ENCODE measurements at places on chromosomes 13 and 19.

- no peak for DNase-seq
Measured at GRCh38 chr19:17454576-17455071, 6.1 kb downstream of the NXNL1 start.

GRCh38 chr13:32164622-32165268 lies 133.2 kb downstream of the FRY start:
- no peak for DNase-seq

DNA sequence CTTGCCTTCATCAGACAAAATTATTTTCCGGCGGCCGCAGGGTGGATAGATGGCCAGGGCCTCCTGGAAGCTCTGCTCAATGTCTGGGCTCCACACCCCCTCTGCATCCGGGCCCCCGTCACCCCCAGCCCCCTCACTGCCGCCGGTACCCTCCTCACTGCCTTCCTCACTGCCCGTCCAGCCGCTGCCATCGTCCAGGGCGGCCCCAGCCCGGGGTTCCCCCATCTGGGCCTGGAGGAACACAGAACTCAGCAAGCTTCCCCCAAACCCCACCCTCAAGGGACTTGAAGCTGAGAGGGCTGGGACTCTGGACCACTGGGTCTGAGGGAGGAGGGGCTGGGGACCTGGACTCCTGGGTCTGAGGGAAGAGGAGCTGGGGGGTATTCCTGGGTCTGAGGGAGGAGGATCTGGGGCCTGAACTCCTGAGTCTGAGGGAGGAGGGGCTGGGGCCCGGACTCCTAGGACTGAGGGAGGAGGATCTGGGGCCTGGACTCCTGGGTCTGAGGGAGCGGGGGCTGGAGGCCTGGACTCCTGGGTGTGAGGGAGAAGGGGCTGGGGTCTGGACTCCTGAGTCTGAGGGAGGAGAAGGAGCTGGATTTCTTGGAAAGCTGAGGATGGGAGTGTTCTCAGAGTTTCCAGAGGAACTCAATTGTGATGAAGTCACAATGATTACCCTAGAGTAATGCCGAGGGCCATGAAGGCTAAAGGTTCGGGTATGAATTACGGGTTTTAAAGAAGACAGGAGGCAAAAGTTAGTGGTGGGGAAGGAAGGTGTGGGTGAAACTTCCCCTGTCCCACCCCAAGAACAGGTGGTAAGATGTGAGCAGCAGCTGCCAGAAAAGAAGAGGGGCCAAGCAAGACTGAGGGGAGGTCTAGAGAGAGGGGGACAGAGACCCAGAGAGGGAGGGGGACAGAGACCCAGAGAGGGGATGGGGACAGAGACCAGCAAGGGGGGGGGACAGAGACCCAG lies 2.1 kb downstream of the TEAD2 start:
- no peak for DNase-seq

DNA sequence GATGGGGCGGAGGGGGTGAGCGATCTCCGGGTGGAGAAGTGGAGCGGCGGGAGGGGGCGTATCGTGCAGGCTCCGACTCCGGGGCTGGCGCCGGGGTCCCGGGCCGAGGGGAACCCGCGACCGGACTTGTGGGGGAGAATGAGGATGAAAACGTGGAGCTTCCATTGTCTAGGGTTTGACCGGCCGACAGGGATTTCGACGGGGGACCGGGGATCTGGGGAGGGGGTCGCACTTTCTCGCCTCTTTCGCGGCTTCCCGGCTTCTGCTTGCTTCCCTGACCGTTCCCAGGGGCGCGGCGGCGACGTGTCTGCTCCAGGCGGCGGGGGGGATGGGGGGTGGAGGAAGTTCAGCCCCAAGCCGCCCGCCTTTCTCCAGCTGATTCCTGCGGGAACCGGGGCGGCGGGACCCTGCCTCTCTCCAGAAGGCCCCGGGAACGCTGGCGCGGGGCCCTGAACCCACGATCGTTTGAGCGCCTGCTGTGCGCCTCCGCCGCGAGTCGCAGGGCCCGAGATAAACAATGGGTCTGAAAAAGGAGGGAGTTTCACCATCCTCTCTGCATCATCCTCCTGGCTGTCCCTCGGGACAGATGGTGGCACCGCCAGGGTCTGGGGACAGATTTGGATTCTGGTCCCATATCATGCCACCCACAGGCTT lies 790 bp downstream of the TPM4 start:
- DNase-seq = no peak

DNA sequence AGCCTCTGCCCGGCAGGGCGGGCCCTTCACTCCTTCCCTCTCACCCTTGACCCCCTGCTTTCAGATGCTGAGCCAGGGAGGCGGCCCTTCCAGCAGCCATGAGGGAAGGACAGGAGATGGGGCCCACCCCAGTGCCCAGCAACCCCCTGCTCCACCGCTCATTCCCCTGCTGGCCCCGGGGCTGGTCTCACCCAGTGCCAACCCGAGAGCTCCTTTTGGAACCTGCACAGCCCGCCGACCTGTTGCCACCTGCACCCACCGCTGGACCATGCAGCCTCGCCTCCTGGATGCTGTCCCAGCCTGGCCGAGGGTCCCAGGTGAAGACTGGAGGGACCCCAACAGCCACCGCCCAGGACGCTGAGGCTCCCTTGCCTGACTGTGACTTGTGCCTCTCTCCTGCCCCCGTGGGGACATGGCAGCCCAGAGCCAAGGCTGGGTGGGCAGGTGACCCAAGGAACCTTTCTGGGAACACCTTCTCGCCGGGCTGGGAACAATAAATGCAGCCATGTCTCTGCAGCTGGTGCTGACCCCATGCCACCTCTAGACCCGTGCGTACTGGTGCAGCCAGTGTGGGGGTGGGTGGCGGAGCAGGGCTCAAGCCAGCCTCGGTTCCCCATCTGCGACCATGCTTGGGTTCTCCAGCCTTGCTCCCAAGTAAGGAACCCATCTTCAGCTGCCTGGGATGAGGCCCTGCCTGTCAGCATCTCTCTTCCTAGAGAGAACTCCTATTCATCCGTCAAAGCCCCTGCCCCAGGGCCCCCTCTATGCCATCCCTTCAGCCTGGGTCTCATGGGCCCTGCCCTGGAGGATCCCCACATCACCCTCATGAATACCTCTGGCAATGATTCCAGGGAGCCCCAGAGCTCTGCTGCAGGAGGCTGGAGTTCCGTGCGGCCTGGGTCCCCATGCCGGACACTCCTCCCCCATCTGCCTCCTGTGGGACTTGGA lies 3.7 kb downstream of the FAM174C start:
- no peak for DNase-seq

- peak; percentile 4 for DNase-seq
Measured at GRCh38 chr19:31312009-31312676, 37.1 kb downstream of the TSHZ3 start.

DNA sequence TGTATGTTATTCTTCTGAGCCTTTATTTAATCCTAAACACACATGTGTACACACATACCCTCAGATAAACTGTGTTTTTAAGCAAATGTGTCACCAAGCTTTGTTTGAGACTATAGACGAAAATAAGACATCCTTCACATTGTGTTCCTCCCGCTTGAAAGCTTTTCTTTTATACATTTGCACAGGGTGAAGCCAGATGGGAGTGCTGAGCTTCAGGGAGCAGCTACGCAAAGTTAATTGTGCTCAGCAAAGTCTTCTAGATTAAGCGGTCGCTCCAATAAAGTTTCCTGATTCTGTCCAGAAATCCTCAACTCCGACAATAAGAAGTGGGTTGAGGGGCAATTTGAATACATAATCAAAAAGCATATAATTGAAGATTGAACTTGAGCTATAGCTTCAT lies 117.2 kb upstream of the ARGLU1 start:
- DNase-seq = no peak

DNA sequence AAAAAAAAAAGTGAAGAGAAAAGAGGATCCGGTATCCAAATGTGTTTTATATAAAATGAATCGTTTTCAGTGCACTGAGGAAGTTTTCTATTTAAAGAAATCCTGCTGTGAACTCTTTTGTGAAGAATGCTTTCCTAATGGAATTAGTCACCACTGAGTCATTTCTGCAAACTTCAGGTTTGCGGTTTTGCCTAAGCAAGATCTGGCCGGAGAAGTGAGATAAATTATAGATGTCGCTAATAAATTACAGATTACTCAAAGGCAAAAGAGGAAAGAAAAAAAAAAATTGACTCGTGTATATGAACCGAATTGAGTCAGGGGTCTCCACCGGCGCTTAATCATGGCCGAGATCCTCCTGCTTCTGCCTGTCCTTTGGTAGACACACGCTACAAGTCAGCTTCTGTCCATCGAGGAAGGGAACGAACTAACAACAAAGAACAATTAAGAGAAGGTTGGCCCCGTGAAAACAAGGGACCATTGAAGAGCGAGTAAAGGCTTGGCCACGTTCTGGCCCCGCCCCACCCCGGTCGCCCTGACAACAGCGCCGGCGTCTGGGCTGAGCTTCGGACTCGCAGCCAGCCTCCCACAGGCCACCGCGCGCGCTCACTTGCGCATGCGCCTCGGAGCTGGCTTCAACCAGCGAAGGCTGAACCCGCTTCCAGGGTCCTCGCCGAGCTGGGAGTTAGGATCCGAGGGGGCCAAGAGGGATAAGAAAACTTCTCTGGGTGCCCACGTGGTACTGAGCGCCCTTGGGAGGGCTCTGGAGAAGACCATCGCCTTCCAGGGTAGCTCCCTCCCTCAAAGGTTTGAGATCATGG lies 33.0 kb upstream of the MRI1 start:
- peak; percentile 88 for DNase-seq

- DNase-seq = no peak
Measured at GRCh38 chr13:37899753-37900152, 30.2 kb upstream of the TRPC4 start.

DNA sequence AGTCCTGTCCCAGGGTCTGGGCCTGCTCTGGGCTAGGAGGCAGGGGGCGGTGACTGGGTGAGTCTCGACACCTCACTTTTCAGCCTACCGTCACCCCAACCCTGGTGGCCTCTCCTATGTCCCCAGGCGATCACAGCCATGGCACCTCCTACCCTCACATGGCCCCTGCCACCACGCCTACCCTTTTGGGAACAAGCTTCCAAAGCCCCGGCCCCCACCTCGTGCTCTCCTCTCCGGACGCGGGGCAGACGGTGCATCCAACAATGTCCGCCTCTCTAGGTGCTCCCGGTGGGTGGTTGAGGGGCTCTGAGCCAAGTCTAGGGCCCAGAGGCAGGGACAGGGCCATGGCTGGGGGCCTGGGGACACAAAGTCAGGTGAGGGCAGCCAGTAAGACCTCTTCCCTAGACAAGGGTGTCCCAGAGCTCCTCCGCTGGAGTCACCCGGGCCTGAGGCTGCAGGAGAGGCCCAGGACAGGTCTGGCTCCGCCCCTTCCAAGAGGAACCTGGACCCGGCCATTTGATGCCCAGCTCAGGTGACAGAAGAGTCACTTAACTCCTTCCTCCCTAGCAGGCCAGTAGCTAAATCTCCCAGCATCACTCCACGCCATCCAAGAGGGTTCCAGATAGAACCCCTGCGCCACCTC lies at the start of gene SYNE4:
TSS of gene SYNE4 (minus strand) at position 478 of the 643 bp plus-strand sequence. CDS start at position 346, 132 bp downstream.
- DNase-seq = no peak

- no peak for DNase-seq
Measured at GRCh38 chr13:31980830-31981229, 50.7 kb upstream of the FRY start.

GRCh38 chr13:66781241-66781640 lies 448.9 kb downstream of the PCDH9 start:
- no peak for DNase-seq

DNA sequence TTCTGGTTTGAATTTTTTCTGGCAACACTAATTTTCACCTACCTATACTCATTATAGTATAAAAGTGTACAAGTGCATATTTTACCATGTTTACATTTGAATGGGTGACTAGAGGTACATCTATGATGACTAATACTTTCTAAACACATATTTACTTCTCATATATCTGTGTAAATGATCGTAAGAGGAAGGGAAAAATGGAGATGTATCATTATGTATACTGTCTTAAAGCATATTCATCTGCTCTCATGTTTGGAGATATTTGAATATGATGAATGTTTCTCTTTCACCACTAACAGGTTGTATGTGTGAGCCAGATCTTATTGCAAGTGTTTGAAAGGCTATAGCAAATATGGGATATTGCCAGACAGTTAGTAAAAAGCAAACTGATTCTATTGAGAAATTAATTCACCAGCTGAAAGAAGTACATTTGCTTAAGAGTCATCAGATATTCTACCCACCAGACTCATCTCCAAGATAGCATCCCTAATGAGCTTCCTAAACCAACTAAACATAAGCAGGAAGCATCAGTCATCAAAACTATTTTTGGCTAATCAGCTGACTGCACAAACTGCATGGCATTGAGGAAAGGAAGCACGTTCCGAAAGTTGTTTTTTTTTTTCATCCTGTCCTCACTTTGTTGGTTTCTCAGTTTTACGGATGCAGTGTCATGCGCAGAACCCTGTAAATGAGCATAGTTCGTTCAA lies 738.2 kb downstream of the GPC5 start:
- DNase-seq = no peak

DNA sequence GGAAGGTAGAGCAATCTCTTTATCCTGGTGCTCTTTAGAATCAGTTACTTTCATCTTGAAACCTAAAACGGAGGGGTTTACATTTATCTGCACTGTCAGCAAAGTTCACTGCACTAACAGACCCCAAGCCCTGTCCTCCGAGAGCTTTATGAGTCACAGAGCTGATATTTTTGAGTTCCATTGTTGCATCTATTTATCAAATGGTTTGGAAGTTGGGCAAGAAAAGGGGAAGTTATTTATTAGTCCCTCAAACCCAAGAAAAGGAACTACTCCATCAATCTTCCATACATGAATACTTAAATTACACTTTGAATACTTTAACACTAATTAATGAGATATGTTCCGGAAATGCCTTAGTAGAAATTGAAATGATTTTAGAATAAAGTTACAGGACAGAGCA lies 55.5 kb downstream of the EDNRB start:
- DNase-seq = no peak

GRCh38 chr19:29764361-29764760 lies 47.4 kb upstream of the CCNE1 start:
- DNase-seq = no peak

DNA sequence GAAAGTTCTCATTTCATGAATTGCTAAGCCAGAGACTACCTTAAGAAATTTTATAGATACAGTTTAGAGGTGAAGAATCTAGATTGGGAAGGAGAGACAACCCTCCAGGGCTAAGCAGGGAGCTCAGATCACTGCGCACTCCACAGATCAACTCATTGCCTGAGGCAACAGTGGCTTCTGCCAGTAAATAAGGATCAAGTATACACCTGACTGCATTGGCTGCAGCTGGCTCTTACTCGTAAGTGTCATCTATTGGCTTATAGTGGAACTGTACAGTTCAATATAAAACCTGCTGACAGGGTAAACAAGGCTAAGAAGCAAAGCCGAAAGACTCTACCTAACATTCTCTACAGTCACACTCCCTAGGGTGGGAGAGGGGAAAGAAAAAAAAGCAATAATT lies 18.0 kb upstream of the C1QTNF9B start:
- DNase-seq = no peak

- DNase-seq = no peak
Measured at GRCh38 chr13:22201375-22201925, 530.6 kb downstream of the FGF9 start.

GRCh38 chr13:52070929-52071523 lies 46.5 kb downstream of the UTP14C start:
- no peak for DNase-seq

DNA sequence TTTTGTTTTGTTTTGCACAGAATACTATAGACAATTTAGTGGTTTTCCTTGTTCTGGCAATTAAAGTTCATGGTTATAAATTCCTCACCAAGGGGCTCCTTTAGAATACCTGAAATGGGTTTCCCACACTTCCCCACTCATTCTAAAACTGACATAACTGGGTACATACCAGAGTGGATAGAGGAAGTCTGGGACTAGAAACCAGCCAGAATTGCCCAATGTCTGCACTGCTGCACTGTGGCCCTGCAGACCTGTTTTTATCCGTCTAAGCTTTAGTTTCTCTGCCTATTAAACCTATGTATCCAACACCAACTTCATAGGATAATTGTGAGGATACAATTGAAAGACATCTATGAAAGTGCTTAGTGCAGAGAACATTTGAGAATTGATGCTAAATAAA lies 498.6 kb downstream of the KCTD12 start:
- no peak for DNase-seq

- no peak for DNase-seq
Measured at GRCh38 chr19:45150751-45151281, 10.0 kb downstream of the NKPD1 start.

Measured in activated CD8-positive, alpha-beta memory T cell treated with anti-CD3 and anti-CD28 coated beads for 4 hours (primary cell).